ENCODE measurements at places on chromosomes 6 and 20.

DNA sequence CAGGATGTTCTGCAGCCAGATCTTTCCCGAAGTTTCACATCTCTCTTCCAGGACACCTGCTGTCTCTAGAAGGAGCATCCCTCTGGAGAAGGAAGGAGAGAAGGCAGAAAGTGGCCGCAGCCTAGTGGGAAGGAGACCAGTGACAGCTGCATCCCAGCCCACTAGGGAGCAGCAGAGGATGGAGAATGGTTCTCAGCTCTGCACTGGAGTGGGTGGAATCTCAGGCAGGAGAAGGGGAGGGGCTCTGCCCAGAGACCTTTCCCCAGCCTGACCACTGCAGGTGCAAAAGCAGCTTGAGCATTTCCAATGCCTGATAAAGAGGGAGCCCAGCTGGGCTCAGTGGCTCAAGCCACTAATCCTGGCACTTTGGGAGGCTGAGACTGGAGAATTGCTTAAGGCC is 32.3 kb downstream of the NCR2 start:
- DNase-seq = no peak

- no peak for DNase-seq
Measured at GRCh38 chr6:47733879-47734558, 35.6 kb downstream of the ADGRF4 start.

DNA sequence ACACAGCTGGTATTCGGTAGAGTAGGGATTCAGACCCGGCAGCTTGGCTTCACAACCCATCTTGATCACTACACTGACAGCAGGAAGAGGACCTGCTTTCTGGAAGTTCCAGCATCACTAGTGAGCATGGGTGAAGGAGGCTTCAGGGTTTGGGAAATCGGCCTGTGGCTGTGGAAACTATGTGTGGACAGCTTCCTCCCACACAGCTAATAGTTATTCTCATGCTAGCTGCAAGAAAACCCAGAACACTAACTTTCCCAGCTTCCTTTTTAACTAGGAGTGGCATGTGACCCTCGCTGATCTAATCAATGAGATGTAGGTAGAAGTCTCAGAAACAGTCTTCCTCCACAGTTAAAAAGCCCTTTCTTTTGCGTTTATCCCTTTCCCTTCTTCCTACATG is 36.3 kb upstream of the SIRPA start:
- no peak for DNase-seq

DNA sequence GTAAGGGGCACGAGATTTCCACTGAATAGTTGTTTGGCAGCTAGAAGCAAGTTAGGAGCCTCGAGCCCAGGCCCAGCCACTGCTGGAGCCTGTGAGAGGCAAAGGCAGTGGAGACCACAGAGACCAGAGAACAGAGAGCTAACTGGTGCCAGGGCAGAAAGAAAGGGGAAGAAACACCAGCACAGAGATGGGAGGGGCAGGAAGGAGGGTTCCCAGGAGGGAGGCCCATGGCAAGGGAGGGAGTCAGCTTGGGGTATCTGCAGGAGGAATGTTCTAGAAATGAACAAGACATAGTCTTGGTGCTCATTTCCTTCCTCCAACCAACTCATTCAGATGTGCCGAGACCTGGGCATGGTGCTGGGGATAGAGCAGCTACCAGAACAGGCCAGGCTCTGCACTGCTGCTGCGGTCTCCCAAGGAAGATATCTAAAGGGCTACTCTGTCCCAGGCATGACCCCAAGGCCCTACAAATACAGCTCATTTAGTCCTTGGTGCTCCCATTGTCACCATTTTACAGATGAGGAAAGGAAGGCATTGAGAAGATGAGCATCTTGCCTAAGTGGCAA is 10.7 kb downstream of the ANGPT4 start:
- no peak for DNase-seq

- DNase-seq = no peak
Measured at GRCh38 chr20:54167909-54168872, 5.6 kb downstream of the CYP24A1 start.

DNA sequence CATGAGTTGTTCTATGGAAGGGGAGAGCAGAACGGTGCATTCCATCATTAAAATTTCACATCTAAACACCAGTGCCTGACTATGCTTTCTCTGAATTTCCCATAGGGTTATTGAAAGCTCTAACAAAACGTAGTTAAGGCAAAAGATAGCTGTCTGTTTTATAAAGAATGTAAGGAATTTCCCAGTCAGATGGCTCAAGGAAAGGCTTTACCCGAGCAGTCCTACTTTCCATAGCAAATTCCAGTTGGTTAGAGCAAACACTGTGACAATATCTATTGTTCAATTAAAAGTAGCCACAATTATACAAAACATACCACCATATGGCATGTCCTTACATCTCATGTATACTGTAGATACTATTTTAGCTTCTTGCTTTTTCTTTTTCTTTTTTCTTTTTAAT is 1059.5 kb upstream of the FLRT3 start:
- DNase-seq = no peak

DNA sequence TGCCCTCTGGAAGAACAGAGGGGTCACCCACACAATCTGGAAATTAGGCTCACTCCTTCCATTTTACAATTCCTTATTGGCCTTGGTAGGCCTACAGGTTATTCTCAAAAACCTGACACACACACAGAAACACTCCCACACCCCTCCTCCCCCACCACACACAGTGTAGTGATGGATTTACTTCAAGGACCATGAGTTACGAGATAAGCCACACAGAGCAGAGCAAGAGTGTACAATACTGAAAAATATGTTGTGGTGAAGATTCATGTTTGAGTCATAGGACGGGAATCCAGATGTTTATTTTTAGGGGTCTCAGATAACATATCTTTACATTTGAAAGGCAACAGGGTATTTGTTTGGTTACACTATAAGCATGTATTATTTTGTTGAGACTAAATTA is 291.9 kb downstream of the PLCB1 start:
- DNase-seq = no peak

Measured in T1000 (cell line).